Heart left ventricle (tissue), 16 donors: ENCODE measurements at places on chromosomes 6 and 20.
A peak's percentile ranks its signal among the peaks of the same experiment; 100 is the strongest.

- H3K27me3 ChIP-seq, result no peaks in the 10 kb centered on the region
- no peak overlapping the region for H3K4me3 ChIP-seq
- H3K4me1 ChIP-seq, result peaks cover 2% of the 10 kb centered on the region
- H3K36me3 ChIP-seq, result no peaks in the 10 kb centered on the region
- no peak for DNase-seq
- no peak overlapping the region for H3K27ac ChIP-seq
Observed at GRCh38 chr6:167684276-167685104, 142.2 kb upstream of the AFDN start.

GRCh38 chr6:1311400-1312202, at the start of gene FOXQ1:
Gene FOXQ1 (plus strand): TSS chr6:1312098. CDS start chr6:1312705, 607 bp downstream.
- H3K27ac ChIP-seq, result no peak within 1 kb of the TSS
- peaks cover 24% of the 10 kb centered on the region for H3K4me1 ChIP-seq

- H3K36me3 ChIP-seq, result no peaks in the 10 kb centered on the region
- no peaks in the 10 kb centered on the region for H3K27me3 ChIP-seq
- no peak overlapping the region for H3K4me3 ChIP-seq
- no peaks in the 10 kb centered on the region for H3K4me1 ChIP-seq
Observed at GRCh38 chr6:115573861-115574260, 486.8 kb downstream of the FRK start.

DNA sequence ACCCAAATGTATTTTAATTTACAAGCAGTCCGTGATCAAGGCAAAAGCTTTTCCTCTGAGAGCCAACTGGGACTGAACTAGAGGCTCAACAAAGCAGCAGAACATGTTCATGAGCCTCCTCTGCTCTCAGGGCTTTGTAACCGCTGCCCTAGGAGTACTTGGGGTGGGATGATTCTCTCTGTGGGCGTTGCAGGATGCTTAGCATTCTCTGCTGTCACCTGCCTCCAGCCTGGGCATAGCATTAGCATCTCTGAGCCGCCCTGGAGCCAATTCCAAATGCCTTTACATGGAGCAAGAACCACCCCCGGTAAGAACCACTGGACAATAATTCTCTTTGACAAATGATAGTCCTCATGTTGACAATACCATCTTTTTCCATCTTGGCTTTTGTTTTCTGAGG, 237.6 kb upstream of the CDH4 start:
- no peaks in the 10 kb centered on the region for H3K36me3 ChIP-seq
- no peak for DNase-seq
- no peak overlapping the region for H3K27ac ChIP-seq
- no peak overlapping the region for H3K4me3 ChIP-seq

DNA sequence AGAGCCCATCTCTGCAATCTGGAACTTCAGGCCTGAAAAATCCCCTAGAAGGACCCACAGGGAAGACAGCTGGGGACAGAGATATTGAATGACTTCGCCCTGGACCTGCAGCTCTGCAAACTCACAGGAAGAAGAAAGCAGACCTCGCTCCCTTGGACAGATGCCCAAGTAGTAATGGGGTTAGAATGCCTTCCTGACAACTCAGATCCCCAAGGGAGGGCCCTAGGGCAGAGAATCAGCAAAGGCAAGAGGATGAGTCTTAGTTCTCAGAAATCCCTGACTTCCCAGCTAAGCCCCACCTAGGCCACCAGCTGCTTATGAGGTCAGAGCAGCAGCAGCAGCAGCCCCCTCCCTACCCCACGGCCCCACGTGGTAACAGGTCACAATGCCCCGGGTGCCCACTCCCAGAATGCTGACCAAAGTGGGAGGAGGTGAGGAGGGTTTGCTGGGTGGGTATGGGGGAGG, at the start of gene C20orf141:
Gene C20orf141 (plus strand): TSS at position 401 of the 465 bp plus-strand sequence. CDS start 198 bp downstream, outside the sequence.
- DNase-seq, result peak; percentile 50
- H3K4me1 ChIP-seq, result no peaks in the 10 kb centered on the region
- peaks cover 2% of the 10 kb centered on the region for H3K27me3 ChIP-seq

- no peaks in the 10 kb centered on the region for H3K27me3 ChIP-seq
- H3K4me1 ChIP-seq, result no peaks in the 10 kb centered on the region
- DNase-seq, result no peak
- no peak overlapping the region for H3K27ac ChIP-seq
- no peak overlapping the region for H3K4me3 ChIP-seq
- no peaks in the 10 kb centered on the region for H3K36me3 ChIP-seq
Observed at GRCh38 chr6:14046476-14047068, 71.0 kb upstream of the CD83 start.

DNA sequence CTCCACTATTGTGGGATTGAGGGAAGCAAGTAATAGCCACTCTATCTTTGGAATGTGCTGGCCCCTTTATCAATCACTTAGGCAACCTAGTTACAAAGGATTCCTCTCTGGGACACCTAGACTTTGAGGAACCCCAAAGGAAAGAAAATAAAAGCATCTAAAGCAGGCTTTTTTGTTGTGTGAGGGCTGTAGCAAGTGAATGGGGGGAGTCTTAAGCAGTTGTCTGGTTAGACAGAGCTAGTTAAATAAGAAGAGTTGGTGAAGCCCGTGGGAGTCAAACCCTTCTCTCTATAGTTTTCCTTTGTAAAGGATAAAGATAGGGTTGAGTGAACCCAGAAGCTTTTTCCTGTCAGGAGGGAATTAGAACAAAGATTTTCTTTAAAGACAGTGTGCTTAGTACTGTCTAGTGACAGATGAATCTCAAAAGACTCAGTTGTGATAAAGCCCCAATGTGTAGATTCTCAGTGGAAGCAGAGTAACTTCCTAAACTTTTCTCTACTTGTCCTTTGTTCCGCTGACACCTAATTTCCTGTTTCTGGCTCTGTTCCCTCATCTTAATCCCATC, 63.3 kb downstream of the HDGFL1 start:
- no peaks in the 10 kb centered on the region for H3K27me3 ChIP-seq
- no peak for DNase-seq
- no peak overlapping the region for H3K27ac ChIP-seq
- peaks cover 10% of the 10 kb centered on the region for H3K4me1 ChIP-seq
- H3K36me3 ChIP-seq, result no peaks in the 10 kb centered on the region
- H3K4me3 ChIP-seq, result no peak overlapping the region

DNA sequence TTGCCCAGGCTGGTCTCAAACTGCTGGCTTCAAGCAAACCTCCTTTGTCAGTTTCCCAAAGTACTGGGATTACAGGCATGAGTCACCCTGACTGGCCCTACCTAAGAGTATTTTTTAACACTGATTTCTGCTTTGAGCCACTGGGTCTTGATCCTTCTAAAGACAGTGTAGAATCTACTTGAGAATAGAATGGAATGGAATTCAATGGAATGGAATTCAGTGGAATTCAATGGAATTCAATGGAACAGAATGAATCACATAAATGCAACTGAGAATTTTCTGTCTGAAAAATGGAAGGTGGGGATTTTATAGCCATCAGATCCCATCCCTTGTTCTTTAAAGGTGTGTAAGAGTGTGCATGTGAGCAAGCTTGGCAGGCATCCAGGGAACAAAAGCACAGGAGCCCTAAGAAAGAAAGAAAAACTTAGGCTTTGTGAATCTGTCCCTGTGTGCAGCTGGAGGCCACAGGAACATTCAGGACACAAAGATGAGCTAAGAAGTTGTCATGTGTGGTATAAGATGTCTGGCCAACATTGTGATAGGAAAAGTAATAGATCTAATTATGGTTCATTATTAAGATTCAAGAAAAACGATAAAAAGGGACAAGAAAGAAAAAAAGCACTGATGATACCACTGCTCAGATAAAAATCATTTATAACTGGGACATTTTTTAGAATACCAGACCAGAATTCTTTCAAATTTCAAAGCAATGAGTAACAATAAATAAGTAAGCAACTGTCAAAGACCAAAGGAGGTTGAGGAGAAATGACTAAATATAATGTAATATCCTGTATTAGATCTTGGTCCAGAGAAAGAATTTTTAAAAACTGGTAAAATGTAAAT, 681.0 kb upstream of the GJE1 start:
- no peaks in the 10 kb centered on the region for H3K27me3 ChIP-seq
- no peaks in the 10 kb centered on the region for H3K4me1 ChIP-seq
- no peak for DNase-seq
- no peak overlapping the region for H3K4me3 ChIP-seq

- DNase-seq, result peak; percentile 48
- H3K36me3 ChIP-seq, result no peaks in the 10 kb centered on the region
- peaks cover 3% of the 10 kb centered on the region for H3K27me3 ChIP-seq
- no peak within 1 kb of the TSS for H3K27ac ChIP-seq
Observed at GRCh38 chr20:6122873-6123648, at the start of gene FERMT1. Gene FERMT1 (minus strand): TSS chr20:6123030. CDS start chr20:6119554, 3,476 bp downstream.
